ENCODE measurements at places on chromosomes 4 and X.

- no peak for DNase-seq
Measured at GRCh38 chr4:41388080-41388479, 131.4 kb downstream of the UCHL1 start.

DNA sequence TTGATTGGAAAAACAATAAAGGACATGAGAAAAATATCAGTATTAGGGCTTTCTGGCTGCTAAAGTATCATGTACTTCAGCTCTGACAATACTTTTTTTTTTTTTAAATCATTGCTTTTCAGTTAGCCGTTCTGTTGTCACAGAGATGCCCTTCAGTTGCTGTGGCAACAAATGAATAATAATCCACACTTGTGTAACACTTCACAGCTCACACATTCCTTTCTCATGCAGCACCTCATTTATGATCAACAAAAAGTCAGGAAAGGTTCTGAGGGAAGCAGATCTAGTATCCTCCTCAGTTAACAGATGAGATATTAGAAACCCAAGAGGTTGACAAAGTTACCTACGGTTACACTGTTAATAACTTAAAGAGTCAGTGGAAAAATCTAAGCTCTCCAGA lies 444.2 kb upstream of the SLIT2 start:
- no peak for DNase-seq

DNA sequence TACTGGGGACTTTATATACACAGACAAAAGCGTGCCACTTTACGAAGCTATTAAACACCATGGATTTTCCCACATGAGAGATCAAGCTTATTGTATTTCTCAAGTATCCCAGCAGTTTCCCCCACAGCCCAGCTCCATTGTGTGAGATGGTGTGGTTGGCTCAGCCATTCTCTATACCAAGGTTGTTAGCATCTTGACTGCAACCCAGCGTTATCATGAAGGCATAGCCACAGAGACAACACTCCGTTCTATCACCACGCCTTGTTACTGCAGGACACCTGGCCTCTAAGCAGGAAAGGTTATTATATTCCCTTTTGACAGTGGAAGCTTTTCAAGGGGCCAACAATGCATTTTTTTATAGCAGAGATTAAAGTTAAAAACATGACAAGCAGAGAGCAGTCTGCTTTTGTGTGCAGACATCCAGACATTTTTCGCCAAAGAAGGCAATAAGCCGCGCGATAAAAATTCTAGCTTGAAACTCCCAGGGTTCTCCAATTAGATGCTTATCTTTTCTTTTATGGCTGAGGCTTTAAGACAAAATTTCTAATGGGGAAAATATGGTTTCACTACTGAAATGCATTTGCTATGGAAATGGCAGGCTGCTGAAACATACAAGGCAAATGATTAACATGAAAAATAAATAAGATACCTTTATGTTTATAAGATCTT lies 206.1 kb downstream of the MID1 start:
- DNase-seq = no peak

GRCh38 chrX:30943984-30944383 lies 54.9 kb upstream of the TAB3 start:
- DNase-seq = no peak

DNA sequence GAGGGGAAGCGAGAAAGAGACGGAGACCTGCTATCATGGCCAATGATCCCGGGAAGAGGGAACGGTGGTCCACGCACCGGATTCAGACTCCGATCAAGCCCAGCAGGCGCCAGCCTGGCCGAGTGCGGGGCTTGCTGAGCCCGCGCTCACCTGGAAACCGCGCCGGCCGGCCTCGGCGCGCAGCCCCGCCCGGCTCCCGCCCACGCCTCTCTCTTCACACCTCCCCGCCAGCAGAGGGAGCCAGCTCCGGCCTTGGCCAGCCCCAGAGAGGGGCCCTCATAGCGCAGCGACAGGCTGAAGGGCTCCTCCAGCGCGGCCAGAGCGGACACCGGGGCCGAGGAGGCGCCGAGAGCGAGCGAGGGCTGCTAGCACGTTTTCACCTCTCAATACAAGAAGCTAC lies 36.8 kb upstream of the SPANXN2 start:
- no peak for DNase-seq

DNA sequence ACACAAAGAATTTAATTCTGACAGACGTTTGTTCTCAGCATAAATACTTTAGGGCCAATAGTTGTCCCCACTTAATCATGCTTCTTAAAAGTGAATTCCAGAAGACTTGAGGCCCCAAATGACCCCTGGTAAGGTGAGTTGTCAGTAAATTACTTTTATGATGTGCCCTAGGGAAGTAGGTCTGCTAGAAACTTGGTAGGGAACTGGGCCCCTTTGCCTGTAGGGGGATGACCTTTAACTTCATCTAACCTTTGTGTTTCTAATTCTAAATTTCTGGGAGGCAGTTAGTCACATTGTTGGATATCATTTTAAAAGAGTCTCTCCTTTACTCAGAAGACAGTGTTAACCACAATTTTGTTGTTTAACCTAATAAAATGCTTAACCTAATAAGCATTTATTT lies 28.8 kb downstream of the HHIP start:
- no peak for DNase-seq

DNA sequence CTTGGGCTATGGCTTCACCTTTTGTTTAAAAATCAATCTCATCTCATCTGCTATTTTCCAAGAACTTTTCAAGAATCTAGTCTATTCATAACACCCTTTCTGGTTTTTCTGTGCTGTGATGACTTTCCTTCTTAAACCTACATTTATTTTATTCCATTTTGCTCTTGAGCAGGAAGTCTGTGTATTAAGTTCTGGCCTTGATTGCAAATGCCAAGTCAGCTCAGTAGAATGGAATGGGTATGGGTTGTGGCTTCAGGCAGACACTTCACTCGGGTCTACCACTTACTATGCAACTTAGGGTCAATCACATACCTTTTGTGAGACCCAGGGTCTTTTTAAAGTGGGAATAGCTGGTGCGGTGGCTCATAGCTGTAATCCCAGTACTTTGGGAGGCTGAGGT lies 522.3 kb downstream of the TRIML1 start:
- DNase-seq = no peak

DNA sequence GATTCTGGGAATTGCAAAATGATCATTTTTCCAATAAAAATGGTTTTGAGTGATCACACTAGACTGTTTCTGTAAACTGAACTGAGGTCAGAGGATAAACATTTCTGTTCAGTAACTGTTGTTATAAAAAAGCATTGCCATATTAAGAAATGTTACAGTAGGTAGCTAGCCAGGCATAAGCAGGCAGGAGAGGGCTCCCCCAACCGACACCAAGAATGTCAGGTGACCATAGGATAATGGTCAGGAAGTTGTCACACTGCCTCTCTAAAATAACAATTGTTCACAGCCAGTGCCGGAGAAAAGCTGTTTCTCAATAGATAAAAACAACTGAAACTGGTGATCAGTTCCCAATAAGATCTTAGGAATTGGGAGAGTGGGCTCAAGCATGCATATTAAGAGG lies 306.2 kb upstream of the SLIT2 start:
- DNase-seq = no peak

GRCh38 chr4:152996111-152996571 lies 60.0 kb downstream of the FHDC1 start:
- DNase-seq = peak; percentile 94

GRCh38 chr4:172809319-172809718 lies 359.3 kb upstream of the GALNT7 start:
- no peak for DNase-seq

- DNase-seq = no peak
Measured at GRCh38 chr4:161828061-161828460, 335.7 kb downstream of the FSTL5 start.

DNA sequence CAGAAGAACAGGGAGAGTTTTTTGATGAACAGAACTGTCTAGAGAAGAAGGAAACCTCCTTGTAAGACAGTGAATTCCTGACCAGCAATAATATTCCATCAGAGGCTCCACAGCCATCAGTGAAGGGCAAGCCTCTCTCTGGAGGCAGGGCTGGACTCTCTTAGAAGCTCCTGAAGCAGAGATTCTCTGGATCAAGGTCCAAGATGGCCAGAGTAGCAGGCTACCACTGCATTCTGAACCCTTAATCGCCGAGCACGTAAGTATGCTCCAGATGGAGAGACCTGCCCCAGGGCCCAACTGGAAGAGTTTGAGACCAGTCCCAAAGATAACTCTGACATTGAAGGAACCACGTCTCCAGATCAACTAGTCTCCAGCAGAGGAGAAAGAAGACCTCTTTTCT lies 16.4 kb downstream of the GABRE start:
- no peak for DNase-seq

- DNase-seq = no peak
Measured at GRCh38 chr4:69957209-69957608, 8.3 kb downstream of the CSN2 start.

DNA sequence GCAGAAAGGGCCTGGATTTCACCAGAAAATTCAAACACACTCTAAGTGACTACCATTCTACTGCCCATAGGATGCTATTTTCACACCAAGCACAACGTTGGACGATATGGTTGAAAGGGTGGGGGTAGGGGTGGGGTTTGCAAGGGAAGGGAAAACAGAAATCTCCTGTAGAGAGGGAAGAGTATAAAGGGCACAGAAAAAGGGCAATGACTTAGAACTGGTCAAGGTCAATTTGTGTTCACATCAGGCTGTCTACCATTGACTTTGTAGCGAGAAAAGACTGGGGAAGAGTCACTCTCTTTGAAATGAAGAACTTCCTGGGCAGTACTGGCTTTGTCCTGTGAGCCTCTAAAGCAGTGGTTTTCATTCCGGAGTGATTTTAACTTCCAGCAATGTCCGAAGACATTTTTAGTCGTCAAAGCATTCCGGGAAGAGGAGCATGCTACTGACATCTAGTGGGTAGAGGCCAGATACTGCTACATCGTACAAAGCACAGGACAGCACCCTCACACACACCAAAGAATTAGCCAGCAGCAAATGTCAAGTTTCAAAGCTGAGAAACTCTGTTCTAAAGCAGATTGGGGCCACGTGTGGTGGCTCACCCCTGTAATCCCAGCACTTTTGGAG lies 48.4 kb upstream of the SLC7A3 start:
- peak; percentile 10 for DNase-seq

- no peak for DNase-seq
Measured at GRCh38 chr4:112519689-112520597, 4.0 kb upstream of the NEUROG2 start.

- no peak for DNase-seq
Measured at GRCh38 chr4:71461422-71461821, 122.6 kb downstream of the SLC4A4 start.

DNA sequence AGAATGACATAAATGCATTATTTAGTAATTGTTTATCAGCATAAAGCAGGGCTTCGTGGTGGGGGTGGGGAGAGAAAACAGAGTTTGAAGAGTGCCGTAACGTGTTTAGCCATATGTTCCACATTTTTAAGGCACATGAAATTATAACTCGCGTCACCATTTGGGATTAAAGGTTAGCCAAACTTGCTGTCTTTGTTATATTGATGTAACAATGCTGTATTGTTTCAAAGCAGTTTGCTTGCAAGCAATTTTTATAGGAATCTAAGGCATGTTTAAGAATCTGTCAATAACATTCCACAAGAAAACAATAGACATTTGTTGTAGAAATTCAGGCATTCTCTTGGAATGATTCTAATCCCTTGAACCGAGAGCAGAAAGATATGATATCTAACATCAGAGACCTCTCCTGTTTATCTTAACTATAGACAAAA lies 78.3 kb downstream of the CLDN22 start:
- DNase-seq = no peak

Measured in G401 (cell line).